ENCODE measurements at places on chromosomes 6 and 20. TPM values are rescaled to one million over a fixed set of nuclear protein-coding genes. Genes with fewer than 3 reads are reported as not detected.

The OPN5 gene
- not detected for total RNA-seq

The NRSN1 gene
- not detected for total RNA-seq

The CALHM6 gene
- total RNA-seq, result 1.4 TPM

The GZF1 gene
- 13.6 TPM for total RNA-seq

The HLA-DQA2 gene
- not detected for total RNA-seq

The ANKRD6 gene
- total RNA-seq, result 21.1 TPM

The SIRPB2 gene
- not detected for total RNA-seq

The IMPG1 gene
- not detected for total RNA-seq

The DDR1 gene
- total RNA-seq, result 22.2 TPM

The EPHA7 gene
- total RNA-seq, result not detected

The MUCL3 gene
- not detected for total RNA-seq

The DCDC2 gene
- not detected for total RNA-seq

The MYLK4 gene
- total RNA-seq, result 0.97 TPM

The DTNBP1 gene
- total RNA-seq, result 5.2 TPM

The ARG1 gene
- total RNA-seq, result not detected

The NOTCH4 gene
- 0.65 TPM for total RNA-seq

The RGS19 gene
- total RNA-seq, result 8.0 TPM

The ID4 gene
- total RNA-seq, result 49.3 TPM

The HEBP2 gene
- total RNA-seq, result 89.8 TPM

The IP6K3 gene
- not detected for total RNA-seq

The HLA-DOB gene
- total RNA-seq, result 0.32 TPM

The MPC1 gene
- 33.5 TPM for total RNA-seq

The TRAPPC3L gene
- 0.11 TPM for total RNA-seq

The RIPPLY2 gene
- under 0.01 TPM for total RNA-seq

The PI16 gene
- total RNA-seq, result under 0.01 TPM

The PLA2G7 gene
- not detected for total RNA-seq

The FRK gene
- total RNA-seq, result 1.0 TPM

The PFDN6 gene
- total RNA-seq, result 26.2 TPM

The MCCD1 gene
- not detected for total RNA-seq

The LKAAEAR1 gene
- not detected for total RNA-seq

The RNASET2 gene
- total RNA-seq, result 70.5 TPM

The GSTA1 gene
- 0.26 TPM for total RNA-seq

The C4B gene
- 2.4 TPM for total RNA-seq

The NKX2-2 gene
- total RNA-seq, result not detected

The MLIP gene
- total RNA-seq, result 0.32 TPM

The UQCC2 gene
- 20.1 TPM for total RNA-seq

The HSPA12B gene
- 0.22 TPM for total RNA-seq

The FAM217A gene
- not detected for total RNA-seq

The HEY2 gene
- total RNA-seq, result 0.86 TPM

The ANGPT4 gene
- total RNA-seq, result under 0.01 TPM

The SIRPB1 gene
- total RNA-seq, result not detected

The SALL4 gene
- 0.26 TPM for total RNA-seq

The PSORS1C1 gene
- total RNA-seq, result 3.1 TPM

The OR2H1 gene
- not detected for total RNA-seq

The LINC00237 gene
- not detected for total RNA-seq

The ZBTB46 gene
- total RNA-seq, result 4.4 TPM

The SUMO4 gene
- total RNA-seq, result 3.5 TPM

The STMND1 gene
- not detected for total RNA-seq

All from articular chondrocyte of knee joint (primary cell).